Muscle of leg (tissue), 16 donors: ENCODE measurements at places on chromosomes 13 and 19.

- no peak for DNase-seq
These were observed 22.0 kb upstream of the CD177 start for GRCh38 chr19:43331435-43332010.

GRCh38 chr13:60093425-60094019, 70.2 kb downstream of the DIAPH3 start:
- no peak for DNase-seq

- DNase-seq = no peak
These were observed 484.0 kb downstream of the MYO16 start for GRCh38 chr13:109113427-109113826.

DNA sequence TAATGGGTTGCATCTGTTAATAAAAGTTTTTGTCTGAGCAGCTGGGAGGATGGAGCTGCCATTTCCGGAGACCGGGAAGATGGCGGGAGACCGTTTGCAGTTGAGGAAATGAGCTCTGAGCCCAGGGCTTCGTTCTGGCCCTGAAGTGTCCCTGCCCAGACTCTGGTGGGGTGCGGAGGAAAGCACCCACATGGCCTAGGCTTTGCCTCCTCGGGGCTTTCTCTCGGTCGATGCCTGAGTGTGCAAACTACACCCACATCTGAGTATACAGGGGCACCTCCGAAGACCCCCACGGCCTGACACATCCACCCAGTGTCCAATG, 15.6 kb upstream of the NANOS3 start:
- DNase-seq = peak; percentile 69

- peak; percentile 11 for DNase-seq
These were observed 300.5 kb downstream of the NALCN start for GRCh38 chr13:101115762-101116171.

- DNase-seq = no peak
These were observed 7.1 kb downstream of the ARHGEF18 start for GRCh38 chr19:7355871-7356270.

DNA sequence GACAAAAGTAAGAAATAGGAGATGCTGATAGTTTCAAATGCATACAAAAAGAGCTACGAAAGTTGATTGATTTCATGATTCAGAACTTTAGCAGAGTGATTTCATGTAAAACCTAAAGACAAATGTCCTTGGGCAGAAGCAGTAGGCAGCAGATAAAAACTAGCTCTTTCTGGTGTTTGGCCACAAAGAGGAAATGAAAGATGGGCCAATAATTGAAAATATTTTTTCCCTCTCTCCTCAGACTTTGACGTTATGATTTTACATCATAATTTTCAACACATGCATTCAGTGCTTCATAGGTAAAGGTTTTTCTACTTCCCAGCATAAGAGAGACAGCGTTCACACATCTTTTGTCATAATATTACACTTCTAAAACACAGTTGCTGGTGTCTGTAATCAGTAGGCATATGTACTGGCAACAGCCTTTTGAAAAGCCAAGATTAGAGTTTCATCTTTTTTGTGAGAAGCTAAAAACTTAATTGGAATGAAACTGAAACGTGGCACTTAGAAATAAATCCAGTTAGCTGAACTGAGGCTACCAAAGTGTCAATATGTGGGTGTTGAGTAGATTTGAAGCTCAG, 9.3 kb downstream of the SCEL start:
- no peak for DNase-seq

GRCh38 chr13:47553329-47553977, 447.6 kb downstream of the SUCLA2 start:
- no peak for DNase-seq

GRCh38 chr19:58569191-58569942, 3.8 kb downstream of the MZF1 start:
- no peak for DNase-seq

GRCh38 chr19:1082928-1083816, 12.0 kb downstream of the POLR2E start:
- DNase-seq = no peak

DNA sequence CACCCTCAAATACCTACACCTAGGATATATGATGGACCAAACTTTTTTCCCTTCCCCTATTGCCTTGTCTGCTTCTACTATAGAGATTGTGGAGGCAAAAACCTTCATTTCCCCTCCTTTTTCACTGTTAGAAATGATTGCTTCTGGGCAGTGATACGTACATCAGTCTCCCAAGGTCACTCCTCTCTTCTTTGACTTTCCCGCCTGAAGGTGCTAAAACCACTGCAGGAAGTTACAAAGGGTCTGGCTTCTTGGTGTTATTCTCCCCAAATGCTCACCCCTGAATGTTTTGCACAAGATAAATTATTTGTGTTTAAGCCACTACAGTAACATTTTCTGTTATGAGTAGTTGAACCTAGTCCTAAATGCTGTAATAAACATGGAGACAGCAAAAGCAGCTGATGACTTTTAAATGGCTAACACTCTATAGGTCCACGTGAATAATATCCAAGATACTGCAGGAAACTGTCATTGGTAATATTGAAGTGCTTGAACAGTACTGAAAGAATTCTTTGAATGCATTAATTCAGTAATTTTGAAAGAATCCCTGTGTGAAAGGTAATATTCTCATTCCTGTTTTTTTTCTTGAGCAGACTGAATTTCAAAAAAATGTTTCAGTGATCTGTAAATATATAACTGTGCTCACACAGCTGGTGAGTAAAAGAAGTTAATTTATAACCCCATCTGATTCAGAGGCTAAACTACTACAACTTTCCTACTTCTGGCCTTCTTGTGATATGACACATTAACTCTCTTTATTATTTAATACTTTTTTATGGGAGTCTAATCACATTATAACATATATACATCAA, 865.1 kb downstream of the EFNB2 start:
- DNase-seq = no peak

GRCh38 chr13:111380431-111380830, 60.0 kb downstream of the TEX29 start:
- no peak for DNase-seq

DNA sequence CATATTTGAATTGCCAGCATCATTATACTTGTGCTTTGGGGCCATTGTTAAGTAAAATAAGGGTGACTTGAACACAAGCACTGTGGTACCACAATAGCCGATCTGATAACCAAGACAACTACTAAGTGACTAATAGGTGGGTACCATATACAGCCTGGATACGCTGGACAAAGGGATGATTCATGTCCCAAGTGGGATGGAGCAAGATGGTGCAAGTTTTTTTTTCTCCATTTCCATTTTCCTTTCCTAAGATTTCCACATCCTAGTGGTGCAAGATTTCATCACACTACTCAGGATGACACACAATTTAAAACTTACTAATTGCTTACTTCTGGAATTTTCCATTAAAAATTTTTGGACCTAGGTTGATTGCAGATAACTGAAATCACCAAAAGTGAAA, 15.1 kb downstream of the BRCA2 start:
- no peak for DNase-seq

- no peak for DNase-seq
These were observed 49.9 kb downstream of the GNG7 start for GRCh38 chr19:2652504-2653099.

DNA sequence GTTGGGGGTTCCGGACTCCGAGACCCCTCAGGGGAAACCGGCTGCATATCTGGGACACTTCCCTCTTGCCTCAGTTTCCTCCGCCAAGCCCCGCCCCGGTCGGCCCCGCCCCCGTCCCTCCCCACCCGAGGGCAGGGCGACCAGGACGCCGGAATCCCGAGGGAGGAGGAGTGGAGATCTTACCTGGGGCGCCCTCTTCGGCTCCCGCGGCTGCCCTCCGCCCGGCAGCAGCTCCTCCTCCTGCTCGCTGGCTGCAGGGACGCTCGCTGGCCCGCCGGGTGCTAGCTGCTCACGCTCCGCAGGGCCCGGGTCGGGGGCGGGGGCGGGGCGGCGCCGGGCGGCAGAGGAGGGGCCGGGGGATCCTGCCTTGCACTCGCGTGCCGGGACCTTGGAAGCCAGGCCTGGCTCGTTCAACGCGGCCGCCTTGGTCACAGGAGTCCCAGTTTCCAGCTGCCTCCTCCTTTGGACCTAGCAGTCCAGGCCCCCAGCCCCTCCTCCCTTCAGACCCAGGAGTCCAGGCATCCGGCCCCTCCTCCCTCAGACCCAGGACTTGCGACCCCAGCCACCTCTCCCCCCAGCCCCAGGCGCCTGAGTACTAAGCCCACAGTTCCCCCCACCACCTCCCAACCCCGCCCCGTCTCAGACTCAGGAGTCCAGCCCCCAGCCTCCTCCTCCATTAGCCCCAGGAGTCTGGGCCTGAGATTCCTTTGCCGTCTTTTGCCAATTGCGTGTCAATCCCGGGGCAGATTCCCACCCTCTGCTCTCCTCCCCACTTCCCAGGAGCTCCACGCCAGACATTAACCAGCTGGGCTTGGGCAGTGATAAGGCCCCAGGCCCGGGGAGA, at the start of gene NTF4:
NTF4 (minus strand) TSS at position 51 of the 844 bp plus-strand sequence. CDS start 2,821 bp downstream, outside the sequence.
- peak; percentile 41 for DNase-seq

DNA sequence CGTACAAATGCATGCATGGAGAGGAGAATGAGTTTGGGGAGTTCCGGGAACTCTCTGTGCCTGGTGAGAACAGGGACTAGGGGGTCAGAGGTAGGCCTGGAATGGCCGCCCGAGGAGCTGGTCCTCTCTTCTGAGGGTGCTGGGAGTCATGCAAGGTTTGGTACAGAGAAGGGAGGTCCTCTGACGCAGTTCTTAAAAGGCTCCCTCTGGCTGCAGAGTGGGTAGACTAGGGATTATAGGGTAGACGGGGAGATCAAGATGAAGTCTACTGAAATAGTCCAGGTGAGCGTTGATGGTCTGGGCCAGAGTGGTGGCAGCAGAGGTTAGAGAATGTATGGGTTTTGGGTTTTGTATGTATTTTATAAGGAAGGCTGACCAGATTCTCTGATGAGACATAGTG, 796 bp downstream of the ZNF304 start:
- DNase-seq = no peak

- peak; percentile 19 for DNase-seq
These were observed 574.4 kb upstream of the KLF12 start for GRCh38 chr13:74708629-74709028.

DNA sequence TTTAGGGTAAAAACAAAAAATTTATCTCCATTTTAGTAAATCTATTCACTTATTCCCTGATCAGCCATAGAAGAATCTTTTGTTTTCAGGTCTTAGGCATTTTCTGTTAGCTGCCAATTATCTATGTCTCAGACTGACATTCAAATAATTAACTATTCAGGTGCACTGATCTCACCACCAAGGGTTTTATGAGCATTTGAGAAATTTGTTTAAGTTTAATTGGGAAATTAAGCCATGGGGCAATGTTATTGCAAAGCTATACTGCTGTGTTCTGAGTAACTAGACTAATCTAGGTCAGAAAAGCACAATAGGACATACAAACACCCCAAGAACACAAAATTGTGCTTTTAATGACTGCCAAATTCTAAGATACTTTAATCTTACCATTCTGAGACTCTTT, 210.7 kb upstream of the EDNRB start:
- DNase-seq = no peak

DNA sequence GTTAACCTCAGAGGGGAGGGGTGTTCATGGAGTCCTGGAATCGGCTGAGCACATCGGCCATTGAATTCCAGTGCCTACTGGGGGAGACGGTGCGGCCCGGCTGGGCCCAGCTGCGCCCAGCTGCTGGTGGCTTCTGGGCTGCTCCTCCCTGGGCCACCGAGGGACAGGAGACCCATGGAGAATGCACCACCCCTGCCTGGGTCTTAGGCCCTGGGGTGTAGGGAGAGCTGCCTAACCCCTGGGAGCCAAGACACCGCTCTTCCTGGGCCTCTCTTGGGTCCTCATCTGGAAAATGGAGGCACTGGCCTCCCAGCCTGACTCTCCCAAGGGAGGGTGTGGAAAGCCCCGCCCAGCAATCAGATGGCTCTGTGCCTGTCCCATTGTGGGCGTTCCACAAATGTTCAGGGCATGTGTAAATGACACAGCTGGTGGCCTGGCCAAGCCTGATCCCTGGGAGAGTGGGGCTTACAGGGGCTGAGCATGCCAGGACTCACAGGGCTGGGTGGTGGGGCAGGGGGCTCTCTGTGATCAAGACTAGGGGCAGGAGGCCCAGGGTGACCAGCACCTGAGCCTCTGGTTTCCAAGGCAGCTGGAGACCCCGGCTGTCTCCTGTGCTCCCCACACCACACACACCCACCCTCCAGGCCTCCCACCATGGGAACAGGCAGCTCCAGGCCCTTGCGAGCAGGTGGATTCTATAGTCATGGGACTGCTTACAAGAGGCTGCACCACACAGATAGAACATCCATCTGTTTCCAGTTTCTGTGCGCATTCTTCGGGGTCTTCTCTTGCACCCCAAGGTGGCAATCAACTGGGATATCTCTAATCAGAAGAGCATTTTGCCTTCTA, 150.9 kb downstream of the URI1 start:
- DNase-seq = peak; percentile 54

GRCh38 chr19:38267761-38268483, 3.5 kb downstream of the SPINT2 start:
- DNase-seq = no peak

- DNase-seq = peak; percentile 62
These were observed 556 bp downstream of the TRIP10 start for GRCh38 chr19:6739883-6740588.

GRCh38 chr13:39788102-39788501, 132.6 kb downstream of the COG6 start:
- peak; percentile 64 for DNase-seq

- no peak for DNase-seq
These were observed 3.7 kb upstream of the SWSAP1 start for GRCh38 chr19:11370744-11371143.

GRCh38 chr13:36515466-36515865, 83.2 kb downstream of the CCNA1 start:
- DNase-seq = no peak

DNA sequence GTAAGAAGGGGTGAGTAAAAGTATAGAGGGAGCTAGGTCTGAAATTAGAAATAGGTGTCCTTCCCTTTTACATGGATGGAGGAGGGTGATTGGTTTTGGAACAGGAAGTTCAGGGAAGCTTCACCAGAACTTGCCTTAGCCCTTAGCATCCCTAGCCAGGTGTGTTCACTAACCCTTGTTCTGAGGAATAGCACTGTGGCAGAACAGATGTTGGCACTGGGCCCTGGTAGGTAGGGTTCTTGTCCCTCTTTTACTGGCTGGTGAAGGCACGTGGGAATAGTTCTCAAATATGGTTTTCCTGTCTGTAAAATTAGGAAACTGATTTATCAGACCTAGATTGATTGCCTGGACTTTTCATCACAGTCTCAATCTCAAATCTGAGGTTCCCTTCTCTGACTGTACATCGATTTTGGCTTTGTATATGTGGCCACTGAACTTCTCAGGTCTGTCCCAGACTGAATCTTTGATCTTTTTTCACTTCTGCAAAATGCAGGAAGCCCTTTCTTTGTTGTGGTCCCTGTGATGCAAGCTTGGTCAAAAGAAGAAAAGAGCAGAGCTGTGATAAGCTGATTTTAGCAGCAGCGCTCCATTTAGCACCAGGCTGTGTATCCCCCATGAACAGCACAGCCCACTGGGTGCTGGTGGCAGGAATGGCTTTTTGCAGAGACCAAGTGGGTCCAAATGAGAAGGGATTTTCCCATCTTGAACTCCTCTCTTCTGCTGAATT, 86.2 kb upstream of the HTR2A start:
- no peak for DNase-seq
